RWPE2 (cell line): ENCODE measurements at places on chromosomes 5 and 9.

- DNase-seq, result no peak
These were observed 84.5 kb downstream of the BRINP1 start for GRCh38 chr9:119284587-119285337.

DNA sequence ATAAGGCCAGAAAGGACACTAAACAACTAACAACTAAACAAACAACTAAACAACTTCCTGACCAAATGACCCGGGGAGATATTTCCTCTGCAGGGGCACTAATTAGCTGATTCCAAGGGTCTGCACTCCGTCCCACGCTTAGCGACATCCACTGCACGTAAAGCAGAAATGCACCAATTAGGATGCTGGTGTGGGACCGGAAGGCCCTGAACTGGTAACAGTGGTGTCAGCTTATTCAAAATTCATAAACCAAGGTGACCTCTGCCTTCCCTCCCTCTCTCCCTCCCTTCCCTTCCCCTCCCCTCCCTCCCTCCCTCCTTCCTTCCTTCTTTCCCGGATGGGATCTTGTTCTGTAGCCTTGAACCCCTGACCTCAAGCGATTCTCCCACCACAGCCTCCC, 9.6 kb downstream of the RASGEF1C start:
- no peak for DNase-seq

- DNase-seq, result no peak
These were observed 13.7 kb downstream of the SMC2 start for GRCh38 chr9:104107799-104108198.

GRCh38 chr9:130043654-130044623, 950 bp upstream of the FNBP1 start:
- no peak for DNase-seq

DNA sequence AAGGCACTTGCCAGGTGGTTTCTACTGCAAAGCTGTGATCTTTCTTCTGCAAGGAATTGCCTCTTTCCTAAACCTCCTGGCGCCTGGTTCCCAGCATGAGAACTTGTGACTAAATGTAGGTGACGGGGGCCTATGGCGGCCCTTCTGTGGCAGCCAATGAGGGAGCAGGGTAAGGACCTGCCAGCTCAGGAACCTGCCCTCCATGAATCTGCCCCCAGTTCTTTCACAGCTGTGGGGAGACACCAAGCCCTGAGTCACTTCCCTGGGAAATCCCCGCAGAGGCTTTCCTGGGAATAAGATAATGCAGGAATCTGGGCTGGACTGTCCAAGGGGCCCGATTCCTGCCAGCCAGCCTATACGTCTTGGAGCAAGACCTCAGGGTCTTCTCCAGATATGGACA, 56.7 kb upstream of the CTNNA1 start:
- DNase-seq, result peak; percentile 72

- DNase-seq, result no peak
These were observed 304.4 kb upstream of the SMC2 start for GRCh38 chr9:103789686-103790085.

DNA sequence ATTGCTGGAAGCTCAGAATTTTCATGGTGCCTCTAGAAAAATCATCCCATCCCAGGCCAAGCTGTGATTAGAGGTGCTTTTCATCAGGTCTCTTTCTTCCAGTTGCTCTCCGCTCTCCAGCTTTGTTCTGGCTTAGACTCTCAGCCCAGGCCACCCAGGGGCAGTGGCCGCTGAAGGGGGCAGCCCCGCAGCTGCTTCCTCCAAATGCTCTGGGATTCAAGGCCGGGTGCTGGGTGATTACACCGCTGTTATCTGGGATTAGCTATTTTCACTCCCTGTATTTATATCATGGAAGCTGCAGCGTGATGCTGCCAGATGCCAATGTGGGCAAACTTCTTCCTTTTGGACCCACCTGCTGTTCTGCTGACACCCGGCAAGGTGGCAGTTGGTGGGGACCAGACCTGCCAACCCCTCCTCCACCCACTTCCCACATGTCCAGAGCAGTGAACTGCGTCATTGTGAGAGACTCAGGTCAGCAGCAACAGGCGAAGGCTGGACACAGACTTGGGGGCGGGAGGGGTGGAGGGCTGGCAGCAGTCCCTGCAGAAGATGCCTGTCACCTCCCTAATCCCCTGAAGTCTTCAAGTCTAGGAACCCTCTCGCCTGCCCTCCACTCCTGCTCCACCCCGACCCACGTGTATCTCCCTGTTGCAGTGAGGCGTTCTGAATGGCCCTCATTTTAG, 33.9 kb upstream of the NKX2-5 start:
- no peak for DNase-seq

DNA sequence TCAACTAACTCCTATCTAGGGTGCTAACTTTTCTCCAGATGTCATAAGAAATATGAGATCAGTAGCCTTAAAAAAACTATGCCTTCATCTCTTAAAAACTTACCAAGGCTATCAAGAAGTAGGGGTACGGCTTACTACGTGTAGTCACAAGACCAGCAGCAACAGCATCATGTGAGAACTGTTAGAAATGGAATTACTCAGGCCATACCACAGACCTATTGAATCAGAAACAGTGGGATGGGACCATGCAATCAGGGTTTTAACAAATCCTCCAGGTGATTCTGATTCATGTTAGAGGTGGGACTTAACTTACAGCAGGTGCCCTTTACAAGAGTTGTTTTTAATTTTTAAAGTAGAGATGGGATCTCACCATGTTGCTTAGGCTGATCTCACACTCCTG, 4.6 kb downstream of the IFNE start:
- no peak for DNase-seq

DNA sequence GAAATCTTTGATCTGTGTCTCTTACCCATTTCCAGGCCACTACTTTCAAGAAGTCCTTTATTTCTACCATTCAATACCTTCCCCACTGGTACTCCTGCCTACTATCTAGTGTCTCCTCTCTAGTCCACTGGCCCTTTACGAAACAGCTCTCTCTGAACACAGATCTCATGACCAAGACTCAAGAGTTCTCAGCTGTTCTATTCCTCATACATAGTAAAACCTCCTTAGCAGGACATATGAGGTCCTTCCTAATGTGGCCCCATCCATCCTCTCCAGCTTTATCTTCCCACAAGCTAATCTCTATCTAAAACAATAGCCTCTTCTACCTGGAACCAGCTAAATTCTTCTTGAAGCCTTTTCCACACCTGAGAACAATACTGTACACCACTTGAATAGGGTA, 2.6 kb downstream of the TEX10 start:
- no peak for DNase-seq

DNA sequence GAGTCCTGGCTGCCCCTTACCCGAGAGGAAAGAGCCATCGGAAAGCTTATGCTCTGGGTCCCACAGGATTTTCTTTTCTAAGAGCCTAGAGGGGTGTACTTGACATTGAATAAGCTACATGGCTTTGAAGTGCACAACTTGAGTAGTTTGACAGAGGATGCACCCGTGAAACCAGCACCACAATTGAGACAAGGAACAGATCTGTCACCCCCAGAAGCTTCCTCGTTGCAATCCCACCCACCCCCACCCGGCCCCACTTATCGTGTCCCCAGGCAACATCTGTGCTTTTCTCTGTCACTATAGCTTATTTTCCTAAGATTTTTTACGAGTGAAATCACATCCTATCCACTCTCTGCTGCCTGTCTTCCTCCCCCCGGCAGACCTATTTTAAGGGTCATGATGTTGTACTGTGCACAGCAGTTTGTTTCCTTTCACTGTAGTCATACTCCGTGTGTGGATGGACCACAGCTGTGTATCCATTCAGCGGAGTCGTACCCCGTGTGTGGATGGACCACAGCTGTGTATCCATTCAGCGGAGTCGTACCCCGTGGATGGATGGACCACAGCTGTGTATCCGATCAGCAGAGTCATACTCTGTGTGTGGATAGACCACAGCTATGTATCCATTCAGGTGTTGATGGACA, 8.8 kb upstream of the FCN2 start:
- DNase-seq, result no peak

DNA sequence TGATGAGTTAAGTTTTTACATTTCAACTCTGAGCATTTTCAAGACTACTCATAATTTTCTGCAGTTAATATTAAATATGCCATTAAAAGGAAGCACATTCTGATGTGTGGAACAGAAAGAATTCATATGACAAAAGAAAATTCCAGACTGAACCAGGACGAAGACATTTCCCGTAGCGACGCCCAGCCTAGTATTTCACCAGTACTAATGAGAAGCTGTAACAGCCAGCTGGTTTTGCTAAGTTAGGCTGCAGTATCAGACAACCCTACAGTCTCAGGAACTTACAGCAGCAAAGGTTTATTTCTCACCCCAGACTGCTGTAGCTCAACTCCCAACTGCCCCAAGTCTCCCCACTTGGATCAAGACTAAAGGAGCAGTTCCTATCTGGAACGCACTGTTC, 91.6 kb downstream of the TMEM174 start:
- DNase-seq, result no peak
